Fibroblast of the aortic adventitia (primary cell): ENCODE measurements at places on chromosomes 5 and 9. TPM values are rescaled to one million over a fixed set of nuclear protein-coding genes. Genes with fewer than 3 reads are reported as not detected.

DNA sequence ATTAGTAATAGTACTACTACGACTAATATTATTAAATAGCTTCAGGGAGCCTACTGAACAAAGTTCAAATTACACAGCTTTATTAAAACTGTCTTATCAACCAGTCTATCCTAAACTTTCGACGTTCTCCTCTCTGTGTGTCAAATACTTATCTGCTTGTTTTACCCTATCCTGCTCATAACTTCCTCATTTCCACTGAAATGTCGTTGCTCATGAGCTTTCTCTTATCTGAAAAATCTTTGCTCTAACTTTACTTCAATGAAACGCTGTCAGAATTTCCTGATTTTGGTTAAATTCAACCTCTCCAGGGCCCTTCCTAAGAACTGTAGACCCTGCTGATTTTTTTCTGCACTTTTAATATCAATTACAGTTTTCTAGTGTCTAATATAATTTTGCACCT, 1431.0 kb upstream of the WWC1 start:
- no peak for DNase-seq

- DNase-seq = peak; percentile 60
These were observed 234.3 kb upstream of the ANKH start for GRCh38 chr5:15105799-15106393.

- no peak for DNase-seq
These were observed 288.5 kb upstream of the TUT7 start for GRCh38 chr9:86642721-86643120.

DNA sequence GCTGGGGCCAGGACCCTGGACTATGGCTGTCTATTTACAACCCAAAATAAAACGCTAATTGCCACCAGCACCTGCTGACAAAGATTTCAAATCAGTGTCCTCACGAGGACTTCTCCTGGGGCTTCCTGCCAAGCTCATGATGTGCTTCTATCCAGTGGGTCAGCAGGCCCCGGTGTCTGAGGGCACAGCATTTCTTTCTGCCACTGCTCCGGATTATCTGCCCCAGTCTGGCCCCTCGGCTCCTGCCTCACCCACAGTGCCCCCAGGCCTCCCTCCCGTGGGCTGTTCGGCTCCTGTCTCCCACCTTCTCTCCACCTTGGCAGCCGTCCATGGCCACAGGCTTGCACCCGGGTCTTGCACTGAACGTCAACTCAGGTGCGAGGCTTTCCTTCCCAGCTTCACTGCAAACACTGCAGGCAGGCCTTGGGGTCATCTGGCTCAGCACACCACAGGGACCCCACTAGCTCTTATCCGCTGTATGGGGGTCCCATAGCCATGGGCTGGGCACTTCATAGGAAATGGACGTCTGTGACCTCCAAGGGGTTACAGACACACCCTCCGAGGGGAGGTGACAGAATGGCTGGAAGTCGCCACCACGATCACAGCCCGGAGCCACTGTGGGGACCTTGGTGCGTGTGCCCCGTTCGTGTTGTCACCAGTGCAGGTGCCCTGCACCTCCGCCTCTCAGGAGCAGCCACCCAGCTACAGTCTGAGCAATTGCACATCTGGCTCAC, 43.8 kb upstream of the FCN1 start:
- DNase-seq = no peak

- DNase-seq = no peak
These were observed 159.7 kb upstream of the TLX3 start for GRCh38 chr5:171149333-171149732.

DNA sequence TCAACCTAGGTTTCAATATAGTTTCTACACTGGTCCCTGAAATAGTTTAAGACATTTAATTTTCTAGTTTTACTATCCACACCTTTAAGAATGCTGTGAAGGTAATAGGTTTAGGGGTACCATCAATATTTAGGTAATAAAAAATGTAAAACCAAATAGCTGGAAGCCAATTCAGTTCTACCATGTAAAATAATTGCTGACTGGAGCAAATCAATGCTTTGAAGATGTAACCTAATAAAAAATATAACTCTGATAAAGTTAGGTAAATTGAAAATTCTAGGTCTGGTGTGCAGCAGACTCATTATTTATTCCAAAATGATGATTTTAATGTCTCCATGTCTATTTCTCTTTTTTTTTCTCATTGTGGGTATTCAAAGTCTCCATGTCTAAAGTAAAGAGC, 21.8 kb downstream of the CDH6 start:
- DNase-seq = no peak

GRCh38 chr5:135631391-135631790, 52.6 kb upstream of the CXCL14 start:
- DNase-seq = no peak

GRCh38 chr9:37796232-37796631, 4.4 kb upstream of the DCAF10 start:
- no peak for DNase-seq

Gene CD180
- 0.09 and 0.16 TPM in 2 replicates for total RNA-seq

- peak; percentile 14 for DNase-seq
These were observed 491 bp downstream of the APC start for GRCh38 chr5:112738191-112738560.

Gene GDF9
- 0.18 TPM in 1 of 2 replicates, not detected in the other for total RNA-seq

Gene SLC34A3
- total RNA-seq = not detected in 2 replicates

Gene LCN10
- total RNA-seq = not detected in 2 replicates

GRCh38 chr5:66232706-66233445, 88.8 kb downstream of the SREK1 start:
- peak; percentile 28 for DNase-seq

- no peak for DNase-seq
These were observed 335 bp downstream of the GALNT12 start for GRCh38 chr9:98807814-98808195.

- DNase-seq = peak; percentile 92
These were observed 57.8 kb upstream of the RAI14 start for GRCh38 chr5:34598177-34598794.

Gene PCA3
- not detected in 2 replicates for total RNA-seq

GRCh38 chr5:171524466-171524865, 105.0 kb downstream of the FGF18 start:
- no peak for DNase-seq

GRCh38 chr9:68619072-68619471, 78.4 kb upstream of the TMEM252 start:
- no peak for DNase-seq

Gene SLC28A3
- total RNA-seq = 0.16 and 0.36 TPM in 2 replicates

GRCh38 chr5:149636861-149637246, 55.6 kb downstream of the ARHGEF37 start:
- DNase-seq = peak; percentile 81

GRCh38 chr9:132214027-132214622, 52.3 kb downstream of the NTNG2 start:
- DNase-seq = peak; percentile 89

Gene WDR38
- not detected in 2 replicates for total RNA-seq

DNA sequence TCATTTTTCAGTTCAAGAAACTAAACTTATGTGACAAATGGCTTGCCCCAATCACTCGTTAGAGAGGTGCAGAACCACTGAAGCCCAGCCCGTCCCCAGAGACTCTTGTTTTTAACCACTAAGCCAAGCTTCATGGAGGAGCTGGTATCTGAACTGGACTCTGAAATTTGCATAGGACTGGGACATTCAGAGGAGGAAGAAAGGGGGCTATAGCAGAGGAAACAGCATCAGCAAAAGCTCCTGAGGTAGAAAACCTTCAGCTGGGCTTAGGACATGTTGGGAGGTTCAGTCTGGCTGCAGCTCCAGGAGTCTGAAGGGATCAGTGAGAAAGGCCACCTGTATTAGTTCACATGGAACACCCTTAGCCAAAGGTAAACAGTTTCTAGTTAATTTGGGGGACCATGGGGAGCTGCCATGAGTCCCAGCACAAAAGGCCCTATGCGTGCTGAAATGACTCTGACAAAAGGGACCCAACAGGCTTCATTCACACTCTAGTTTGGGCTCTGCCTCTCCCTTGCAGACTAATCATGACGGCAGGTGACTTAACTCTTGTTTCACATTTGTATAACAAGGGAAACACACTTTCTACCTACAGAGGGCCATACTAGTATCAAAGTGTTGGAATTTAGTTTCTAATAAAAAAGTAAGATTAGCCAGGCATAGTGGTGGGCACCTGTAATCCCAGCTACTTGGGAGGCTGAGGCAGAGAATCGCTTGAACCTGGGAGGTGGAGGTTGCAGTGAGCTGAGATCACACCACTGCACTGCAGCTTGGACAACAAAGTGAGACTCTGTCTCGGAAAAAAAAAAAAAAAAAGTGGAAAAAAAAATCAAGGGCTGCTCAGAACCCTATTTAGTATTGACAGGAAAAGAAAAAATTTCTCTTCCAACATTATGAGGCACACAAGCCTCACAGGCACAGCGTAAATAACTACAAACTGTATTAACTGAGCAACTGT, 10.2 kb downstream of the FBXO10 start:
- DNase-seq = no peak

- peak; percentile 52 for DNase-seq
These were observed 42.1 kb downstream of the CLINT1 start for GRCh38 chr5:157816682-157817386.

- peak; percentile 97 for DNase-seq
These were observed 18.7 kb downstream of the MYMK start for GRCh38 chr9:133505901-133506652.

GRCh38 chr5:171330021-171330420, 21.0 kb downstream of the TLX3 start:
- DNase-seq = no peak

Gene MAP1B
- total RNA-seq = 130 and 401 TPM in 2 replicates

Gene PCDHB2
- 0.36 and 0.82 TPM in 2 replicates for total RNA-seq

- no peak for DNase-seq
These were observed 17.5 kb downstream of the STXBP1 start for GRCh38 chr9:127629468-127630081.

DNA sequence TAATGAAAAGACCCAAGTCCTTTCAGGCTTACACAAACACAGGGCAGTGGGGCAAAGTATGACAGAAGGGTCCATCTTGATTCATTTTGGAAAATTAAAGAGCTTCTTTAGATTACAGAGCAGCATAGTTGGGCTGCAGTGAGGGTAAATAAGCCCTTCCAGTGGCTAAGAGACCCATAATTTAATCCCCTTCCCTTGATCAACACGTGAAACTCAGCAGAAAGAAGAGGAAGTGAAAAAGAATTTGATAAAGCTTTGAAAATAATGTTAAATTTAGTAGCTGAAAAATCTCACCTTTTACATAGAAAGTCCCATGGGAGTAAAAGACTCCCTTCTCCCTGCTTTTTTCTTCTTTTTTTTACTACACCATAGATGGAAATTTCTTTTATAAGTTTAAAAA, 87.6 kb downstream of the FREM1 start:
- DNase-seq = no peak

- DNase-seq = no peak
These were observed 98.6 kb upstream of the TBCA start for GRCh38 chr5:77874691-77875090.

GRCh38 chr9:78923966-78924659, 627.2 kb downstream of the PSAT1 start:
- no peak for DNase-seq
